ENCODE measurements at places on chromosomes 6 and 20.

DNA sequence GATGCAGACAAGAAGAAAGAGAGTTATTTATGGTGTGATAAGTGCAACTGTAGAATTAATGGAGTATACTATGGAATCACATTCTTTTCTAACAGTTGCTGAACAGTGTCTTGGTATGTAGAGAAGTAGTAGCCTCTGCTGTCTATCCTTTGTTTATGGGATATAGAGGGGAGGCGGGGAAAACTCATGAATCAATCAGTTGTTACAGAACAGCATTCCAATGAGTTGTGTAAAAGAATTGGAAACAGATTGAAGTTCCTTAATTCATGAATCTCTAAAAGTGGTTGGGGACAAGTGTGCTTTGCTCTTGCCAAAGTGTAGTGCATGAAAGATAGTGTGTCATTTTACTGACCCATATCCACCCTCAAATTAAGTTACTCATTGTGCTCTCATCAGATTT lies 77.7 kb downstream of the FLRT3 start:
- DNase-seq: no peak

GRCh38 chr6:13703496-13703895 lies 8.1 kb downstream of the RANBP9 start:
- DNase-seq: no peak

DNA sequence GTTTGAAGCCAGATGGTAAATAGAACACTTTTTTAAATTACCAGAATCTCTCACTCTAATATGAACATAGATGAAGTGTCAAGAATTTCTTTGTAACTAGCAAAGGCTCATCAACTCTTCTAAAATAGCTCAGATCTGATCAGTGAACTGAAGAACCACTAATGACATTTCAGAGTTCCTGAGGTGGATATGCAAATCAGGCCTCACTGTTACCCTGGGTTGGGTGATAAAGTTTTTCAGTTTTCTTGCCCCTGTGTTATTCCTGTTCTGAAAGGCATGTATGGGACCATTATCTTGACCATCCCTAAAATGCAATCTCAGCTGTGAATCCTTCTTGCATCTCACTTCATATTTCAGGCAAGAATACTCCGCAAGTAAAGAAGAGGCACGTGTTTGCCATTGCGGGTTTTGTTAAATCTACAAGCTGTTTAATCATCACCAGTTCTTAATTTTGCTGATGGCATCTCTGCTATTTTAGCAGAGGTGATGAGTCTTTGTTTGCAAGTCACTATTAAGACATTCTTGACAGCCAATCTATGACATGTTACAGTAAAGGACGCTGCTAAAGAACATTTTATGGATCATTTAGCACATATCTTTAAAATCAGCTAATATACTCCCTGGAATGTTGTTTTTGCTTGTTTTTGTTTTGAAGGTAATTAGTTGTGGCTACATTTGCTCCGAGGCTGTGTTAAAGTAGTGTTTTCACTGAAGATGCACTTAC lies 47.9 kb downstream of the KHDC1L start:
- no peak for DNase-seq

DNA sequence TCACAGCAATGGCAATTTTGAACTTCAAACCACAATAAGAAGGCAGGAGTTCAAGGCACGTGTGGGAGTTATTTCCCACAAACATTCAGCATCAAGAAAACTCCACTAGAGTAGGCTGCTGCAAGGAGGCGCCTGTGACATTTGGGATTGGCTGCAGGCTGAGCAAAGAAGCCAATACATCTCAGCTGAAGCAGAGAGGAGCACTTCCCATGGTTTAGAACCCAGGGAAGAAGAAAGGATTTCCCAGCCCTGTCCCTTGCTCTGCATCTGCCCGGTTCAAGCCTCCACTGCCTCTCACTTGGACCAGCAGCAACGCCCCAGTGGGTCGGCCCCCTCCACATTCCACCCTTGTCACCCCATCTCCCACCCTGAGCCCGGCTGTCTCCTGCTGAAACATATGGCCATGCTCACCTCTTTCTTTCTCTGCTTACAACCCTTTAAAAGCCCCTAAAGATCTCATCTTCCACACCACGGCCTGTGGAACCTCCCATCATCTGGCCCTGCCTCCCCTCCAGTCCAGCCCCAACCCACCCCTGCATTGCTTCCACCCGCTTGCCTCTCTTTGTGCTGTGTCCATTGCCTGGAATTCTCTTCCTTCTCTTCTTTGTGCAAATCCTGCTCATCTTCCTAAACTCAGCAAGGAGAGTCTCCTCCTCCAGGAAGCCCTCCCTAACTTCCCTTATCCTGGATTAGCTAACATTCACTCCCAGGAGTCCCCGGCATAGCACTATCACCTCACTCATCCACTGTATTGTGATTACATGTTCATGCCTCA lies 128.3 kb downstream of the ANKRD60 start:
- DNase-seq: no peak

DNA sequence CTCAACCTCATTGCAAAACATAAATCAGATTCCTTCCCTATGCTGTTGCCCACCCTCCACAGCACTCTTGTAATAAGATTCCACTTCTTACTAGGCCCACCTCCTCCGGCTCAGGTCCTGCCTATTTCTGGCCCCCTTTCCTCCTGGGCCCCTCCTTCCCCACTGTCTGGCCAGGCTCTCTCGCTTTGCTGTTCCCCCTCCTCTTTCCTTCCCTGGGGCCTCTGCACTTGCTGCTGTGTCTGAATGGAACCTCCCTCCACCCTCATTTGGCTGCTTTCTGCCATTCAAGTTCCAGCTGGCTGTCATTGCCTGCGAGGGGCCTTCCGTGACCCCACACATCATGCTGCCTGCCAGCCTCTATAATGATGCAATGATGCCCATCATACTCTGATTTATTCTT lies 38.9 kb downstream of the ARHGAP40 start:
- DNase-seq: no peak

- no peak for DNase-seq
These were observed at the start of gene SOBP for GRCh38 chr6:107489636-107490565. SOBP (plus strand) TSS chr6:107490117; CDS start chr6:107490617, 500 bp downstream.

All from stimulated activated CD4-positive, alpha-beta T cell treated with anti-CD3 and anti-CD28 coated beads, Interleukin-15, amount 100 ng/mL, for 1 hour (primary cell).